Neural crest cell (in vitro differentiated cells): ENCODE measurements at places on chromosomes 6 and 20. TPM values are rescaled to one million over a fixed set of nuclear protein-coding genes. Genes with fewer than 3 reads are reported as not detected.

- no peak for DNase-seq
Observed at GRCh38 chr20:63766695-63767426, 27.3 kb downstream of the SLC2A4RG start.

DNA sequence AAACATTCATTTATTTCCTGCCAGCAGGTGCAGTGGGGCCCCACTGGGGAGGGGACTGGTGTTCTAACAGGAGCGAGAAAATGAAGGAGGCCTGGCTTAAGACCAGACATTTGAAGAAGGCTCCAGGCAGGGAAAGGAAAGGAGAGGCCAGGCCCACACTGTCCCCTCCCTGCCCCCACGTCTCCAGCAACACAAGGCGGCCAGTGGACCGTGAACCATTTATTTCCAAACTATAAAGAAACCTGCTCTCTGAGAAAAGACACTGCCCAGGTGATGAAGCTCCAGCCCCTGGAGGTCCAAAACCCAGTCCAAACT lies 41.4 kb upstream of the CDH22 start:
- no peak for DNase-seq

- DNase-seq: no peak
Observed at GRCh38 chr6:15109338-15110090, 136.4 kb upstream of the JARID2 start.

DNA sequence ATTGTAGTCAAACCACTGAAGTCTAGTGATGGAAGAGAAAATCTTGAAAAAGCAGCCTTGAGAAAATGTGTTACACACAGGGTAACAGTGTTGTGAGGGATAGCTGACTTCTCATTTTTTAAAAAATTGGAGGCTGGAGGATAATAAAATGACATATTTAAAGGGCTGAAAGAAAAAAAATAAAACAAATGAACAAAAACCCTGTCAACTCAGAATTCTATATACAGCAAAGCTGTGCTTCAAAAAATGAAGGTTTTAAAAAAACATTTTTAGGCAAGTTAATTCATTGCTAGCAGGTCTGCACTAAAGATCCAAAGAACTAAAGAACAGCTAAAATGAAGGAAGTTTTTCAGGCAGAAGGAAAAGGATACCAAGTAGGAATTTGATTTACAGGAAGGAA lies 31.1 kb downstream of the VTA1 start:
- no peak for DNase-seq

Gene RBM24
- 3.4 and 4.0 TPM in 2 replicates for total RNA-seq
